ENCODE measurements at places on chromosomes 2 and 18. TPM values are rescaled to one million over a fixed set of nuclear protein-coding genes. Genes with fewer than 3 reads are reported as not detected.

- DNase-seq, result peak; percentile 32
Observed at GRCh38 chr18:73717570-73717969, 430.1 kb downstream of the FBXO15 start.

DNA sequence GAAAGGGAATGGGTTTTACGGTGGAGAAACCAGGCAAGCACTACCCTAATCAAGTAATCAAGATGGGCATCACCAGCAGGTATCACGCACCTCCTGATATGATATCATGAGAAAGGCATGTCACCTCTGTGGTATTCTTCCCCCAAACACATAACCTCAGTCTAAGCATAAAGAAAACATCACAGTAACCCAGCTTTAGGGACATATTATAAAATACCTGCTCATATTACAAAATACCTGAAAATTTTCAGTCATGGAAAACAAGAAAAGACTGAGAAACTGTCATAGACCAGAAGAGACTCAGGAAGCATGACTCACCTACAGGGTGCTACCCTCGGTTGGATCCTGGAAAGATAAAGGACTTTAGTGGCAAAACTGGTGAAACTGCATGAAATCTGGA is 30.5 kb downstream of the GCKR start:
- DNase-seq, result no peak

- peak; percentile 13 for DNase-seq
Observed at GRCh38 chr2:88737385-88737784, 45.9 kb downstream of the RPIA start.

The KCNK3 gene
- under 0.01 TPM for total RNA-seq

DNA sequence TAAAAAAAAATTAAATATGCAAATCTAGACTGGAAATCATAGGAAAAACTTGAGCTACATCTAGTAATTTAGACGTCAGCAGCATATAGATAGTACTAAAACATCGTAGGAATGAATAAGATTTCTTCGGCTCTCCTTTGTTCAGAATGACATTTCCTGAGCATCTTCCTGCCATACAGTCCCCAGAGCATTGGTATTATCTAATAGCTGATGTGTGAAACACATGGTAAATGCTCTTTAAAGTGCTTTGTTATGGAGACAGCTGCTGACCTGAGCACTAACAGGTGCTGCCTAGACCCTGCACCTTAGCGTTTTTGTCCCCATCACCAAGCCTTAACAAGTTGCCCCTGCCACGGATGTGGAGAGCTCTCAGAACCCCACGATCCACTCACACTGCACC is 692.3 kb upstream of the PIK3C3 start:
- no peak for DNase-seq

- DNase-seq, result no peak
Observed at GRCh38 chr2:60735496-60736250, 20.4 kb upstream of the PAPOLG start.

Measured in IMR-90 (cell line).